ENCODE measurements at places on chromosomes 2 and 18.

DNA sequence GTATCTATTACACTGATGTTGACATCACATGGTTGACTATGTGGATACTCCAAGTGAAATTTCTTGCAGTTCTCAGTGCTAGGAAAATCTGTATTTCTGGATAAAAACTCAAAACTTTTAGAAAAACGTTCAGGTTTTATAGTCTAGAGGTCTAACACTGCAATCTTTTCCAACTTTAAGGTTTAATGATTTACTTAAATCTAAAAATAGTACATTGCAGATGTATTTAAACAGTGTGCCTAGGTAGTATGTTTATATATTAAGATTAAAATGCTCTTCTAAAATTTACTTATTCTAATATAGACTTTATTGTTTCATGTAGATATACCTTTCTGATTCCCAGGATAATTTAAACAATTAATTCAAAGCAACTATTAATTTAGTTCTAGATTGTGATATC, 98.3 kb downstream of the SH3YL1 start:
- no peak for DNase-seq

GRCh38 chr2:38505779-38506178, 96.9 kb downstream of the HNRNPLL start:
- DNase-seq = no peak

GRCh38 chr18:61201511-61201910, 131.7 kb upstream of the CDH20 start:
- no peak for DNase-seq

- no peak for DNase-seq
Measured at GRCh38 chr2:52639692-52640091, 1127.9 kb upstream of the CHAC2 start.

DNA sequence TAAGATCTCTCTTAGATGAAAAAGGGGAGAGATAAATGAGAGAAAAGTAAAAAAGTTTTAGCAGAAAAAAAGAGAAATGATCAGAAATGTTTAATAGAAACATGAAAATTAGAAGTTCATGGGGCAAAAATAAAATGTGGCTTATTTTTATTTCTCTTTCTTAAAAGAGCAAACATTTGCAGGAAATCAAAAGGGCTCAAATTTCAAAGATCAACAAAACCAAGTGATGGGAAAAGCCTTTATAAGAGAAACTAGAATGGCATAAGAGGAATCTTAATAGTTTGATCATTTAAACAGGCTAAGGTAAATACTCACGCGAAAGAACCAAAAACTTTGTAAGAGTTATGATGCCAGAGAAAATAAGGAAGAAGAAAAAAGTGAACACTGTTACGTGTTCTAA, 23.3 kb upstream of the DAW1 start:
- DNase-seq = no peak

DNA sequence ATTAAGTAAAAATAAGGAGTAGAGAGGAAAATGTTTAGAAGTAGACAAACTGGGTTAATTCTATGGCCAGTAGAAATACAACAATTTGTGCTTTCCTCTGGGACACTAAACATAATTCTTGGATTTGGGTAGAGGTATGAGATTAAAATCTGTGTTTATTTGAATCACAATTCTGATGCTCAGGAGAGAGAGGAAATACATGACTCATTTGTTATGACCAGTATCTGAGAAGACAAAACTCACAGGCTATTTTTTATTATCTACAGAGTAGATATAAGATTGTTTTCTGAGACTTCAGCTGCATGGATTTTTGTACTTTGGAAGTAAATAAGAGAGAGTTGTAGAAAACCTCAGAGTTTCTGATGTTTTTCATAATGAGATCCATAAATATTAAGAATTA, 315.7 kb upstream of the CWC22 start:
- no peak for DNase-seq

GRCh38 chr2:21123473-21124393, at the start of gene TDRD15:
Gene TDRD15 (plus strand): TSS chr2:21123968. CDS start chr2:21137468, 13,500 bp downstream.
- DNase-seq = no peak

DNA sequence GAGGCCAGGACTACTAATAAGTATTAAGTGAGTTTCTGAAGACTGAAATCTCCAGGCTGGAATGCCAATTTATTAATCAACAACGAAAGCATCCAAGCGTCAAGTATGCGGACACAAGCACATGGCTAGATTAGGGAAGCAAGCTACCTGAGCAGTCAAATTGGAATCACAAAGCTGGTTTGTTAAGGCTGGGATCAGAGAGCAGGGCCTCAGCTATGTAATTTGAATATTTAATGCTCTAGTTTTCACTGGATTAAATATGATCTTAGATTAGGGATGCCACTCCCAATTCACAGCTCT, 5.7 kb downstream of the CCL20 start:
- DNase-seq = no peak

GRCh38 chr2:5991305-5991968, 299.3 kb downstream of the SOX11 start:
- no peak for DNase-seq

DNA sequence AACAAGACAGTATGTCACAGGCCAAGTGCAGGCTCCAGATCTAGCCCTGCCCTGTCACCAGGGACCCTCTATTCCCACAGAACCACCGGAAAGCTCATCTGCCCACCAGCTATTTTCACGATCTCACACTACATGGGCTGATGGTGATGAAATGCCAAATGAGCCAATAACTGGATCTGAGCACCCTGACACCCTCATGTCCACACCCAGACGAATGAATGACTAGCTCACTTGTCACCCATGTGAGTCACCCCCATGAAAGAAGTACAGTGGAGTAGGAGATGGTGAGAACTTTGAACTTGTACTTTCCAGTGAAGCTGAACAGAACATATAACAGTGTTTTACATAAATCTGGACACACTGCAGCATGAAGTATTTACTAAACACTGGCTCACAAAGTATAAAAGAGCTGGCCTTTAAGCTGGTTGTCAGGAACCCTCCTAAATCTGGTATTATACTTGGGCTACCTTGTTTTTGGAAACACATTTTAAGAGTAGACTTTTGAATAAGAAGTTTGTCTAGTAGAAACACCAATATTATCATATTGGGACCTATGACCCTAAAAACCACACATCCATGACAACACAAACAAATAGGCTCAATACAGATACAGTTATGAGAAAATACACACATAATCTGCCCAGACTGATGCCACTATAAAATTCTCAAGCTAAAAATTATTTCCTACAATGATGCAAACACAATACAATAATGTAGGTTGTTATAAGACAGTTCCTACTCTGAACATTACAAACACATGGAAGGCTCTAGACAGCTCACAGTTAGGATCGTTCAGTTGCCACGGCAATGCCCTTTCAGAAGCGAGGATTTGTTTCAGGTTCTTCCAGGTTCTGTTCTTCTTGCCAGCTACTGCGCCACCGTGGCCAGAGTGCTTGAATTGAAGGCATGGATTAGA, 19.0 kb downstream of the INO80C start:
- DNase-seq = no peak

GRCh38 chr2:128514555-128514955, 195.9 kb upstream of the HS6ST1 start:
- DNase-seq = no peak

DNA sequence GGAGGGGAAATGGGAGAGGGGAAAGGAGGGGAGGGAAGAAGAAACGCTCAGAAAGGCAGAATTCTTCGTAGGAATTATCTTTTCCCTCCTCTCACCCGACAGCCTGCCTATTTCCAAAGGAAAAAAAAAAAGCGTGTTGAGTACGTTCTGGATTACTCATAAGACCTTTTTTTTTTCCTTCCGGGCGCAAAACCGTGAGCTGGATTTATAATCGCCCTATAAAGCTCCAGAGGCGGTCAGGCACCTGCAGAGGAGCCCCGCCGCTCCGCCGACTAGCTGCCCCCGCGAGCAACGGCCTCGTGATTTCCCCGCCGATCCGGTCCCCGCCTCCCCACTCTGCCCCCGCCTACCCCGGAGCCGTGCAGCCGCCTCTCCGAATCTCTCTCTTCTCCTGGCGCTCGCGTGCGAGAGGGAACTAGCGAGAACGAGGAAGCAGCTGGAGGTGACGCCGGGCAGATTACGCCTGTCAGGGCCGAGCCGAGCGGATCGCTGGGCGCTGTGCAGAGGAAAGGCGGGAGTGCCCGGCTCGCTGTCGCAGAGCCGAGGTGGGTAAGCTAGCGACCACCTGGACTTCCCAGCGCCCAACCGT, at the start of gene GAD1:
Gene GAD1 (plus strand): TSS at position 384 of the 589 bp plus-strand sequence. CDS start 1,705 bp downstream, outside the sequence.
- DNase-seq = peak; percentile 40

- no peak for DNase-seq
Measured at GRCh38 chr2:227853765-227854271, 17.6 kb upstream of the DAW1 start.

DNA sequence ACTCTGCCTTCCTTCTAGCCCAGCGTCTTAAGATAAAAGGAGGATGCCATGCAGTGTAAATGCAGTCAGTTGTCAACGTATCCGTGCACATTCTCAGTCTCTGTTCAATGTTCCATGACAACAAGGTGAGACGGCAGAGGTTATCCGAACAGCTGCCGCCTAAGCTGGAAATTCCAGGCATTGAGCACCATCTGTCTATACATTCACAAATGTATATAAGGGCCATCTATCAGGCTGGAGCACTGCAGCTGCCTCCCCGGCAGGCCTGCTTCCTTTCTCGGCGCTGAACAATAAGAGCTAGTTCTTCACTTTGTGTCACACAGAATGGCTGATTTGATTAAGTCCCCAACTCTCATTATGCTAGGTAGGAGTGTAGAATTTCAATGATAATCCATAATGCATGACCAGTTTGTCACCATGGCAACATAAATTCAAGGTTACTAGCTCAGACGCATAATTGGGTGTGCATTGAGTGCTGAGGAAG, 282.2 kb upstream of the SOX11 start:
- DNase-seq = no peak

GRCh38 chr2:124639524-124639923, 614.4 kb downstream of the CNTNAP5 start:
- DNase-seq = no peak

GRCh38 chr2:10151462-10151861, 28.9 kb downstream of the RRM2 start:
- no peak for DNase-seq

DNA sequence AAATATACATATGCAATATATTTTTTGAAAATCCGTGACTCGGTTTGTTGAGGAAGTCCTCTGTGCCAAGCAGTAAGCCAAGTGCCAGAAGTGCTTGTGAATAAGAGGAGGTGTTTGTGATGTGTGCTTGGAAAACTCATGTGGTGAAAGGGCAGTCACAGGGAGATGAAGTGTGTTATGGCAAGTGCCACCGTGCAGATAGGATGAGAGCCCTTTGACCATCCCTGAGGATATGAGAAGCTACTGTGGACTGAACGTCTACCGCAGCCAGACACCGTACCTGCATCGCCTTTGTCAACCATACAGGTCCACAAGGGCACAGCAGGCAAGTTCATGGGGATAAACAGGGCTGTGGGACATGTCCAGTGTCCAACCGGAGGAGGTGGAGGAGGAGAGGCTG, 288.9 kb upstream of the MYT1L start:
- no peak for DNase-seq

- no peak for DNase-seq
Measured at GRCh38 chr2:39099870-39100728, 20.8 kb downstream of the SOS1 start.

DNA sequence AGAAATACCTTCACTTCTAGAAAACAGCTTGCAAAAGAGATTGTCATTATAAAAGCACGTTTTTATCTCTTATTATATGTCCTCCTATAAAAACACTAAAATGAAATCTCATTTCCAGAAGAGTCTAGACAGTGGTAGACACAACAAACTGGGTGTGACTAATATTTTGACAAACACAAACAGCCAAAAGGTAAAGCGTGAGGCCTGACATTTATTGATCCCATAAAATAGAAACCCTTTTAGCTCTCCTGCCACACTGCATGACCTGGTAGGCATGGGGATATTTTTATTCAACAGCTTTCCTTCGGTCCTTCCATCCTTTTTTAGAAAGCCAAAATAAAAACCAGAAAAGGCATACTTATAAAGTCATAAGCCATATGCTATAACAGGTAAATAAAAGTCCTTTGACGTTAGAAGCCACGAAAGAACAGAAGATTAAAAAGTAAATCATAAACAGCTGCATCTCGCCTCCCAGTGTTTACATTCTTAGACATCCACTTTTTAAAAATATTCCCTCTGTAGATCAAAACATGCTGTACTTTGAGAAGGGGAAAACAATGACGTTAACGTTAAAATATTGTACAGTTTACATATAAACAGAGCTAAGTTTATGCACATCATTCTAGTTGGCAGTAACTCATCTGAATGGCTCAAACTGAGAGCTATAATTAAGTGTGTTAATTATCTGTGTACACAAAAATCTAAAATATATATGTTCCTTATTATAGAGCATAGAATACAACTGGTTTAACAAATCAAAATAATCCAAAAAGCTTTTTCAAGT, 44.6 kb downstream of the IRS1 start:
- DNase-seq = no peak

DNA sequence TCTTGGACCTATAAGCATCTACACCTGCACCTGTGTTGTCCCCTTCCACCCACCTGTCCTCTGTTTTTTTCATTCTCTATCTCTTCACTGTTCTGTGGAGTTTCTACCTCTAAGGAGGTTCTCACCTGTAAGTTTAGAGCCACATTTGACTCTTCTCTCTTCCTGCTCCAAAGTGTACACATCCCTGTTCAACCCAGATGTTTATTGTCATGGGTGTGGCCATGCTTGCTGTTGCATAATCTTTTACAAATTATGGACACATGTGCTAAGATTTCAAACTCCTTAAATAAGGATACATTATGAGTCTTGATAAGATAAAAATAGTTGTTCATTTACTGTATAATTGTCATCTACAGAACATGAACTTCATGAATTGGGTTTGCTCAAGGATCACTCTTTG, 27.6 kb downstream of the QPCT start:
- DNase-seq = no peak

- no peak for DNase-seq
Measured at GRCh38 chr18:22709288-22710060, 223.7 kb upstream of the RBBP8 start.

DNA sequence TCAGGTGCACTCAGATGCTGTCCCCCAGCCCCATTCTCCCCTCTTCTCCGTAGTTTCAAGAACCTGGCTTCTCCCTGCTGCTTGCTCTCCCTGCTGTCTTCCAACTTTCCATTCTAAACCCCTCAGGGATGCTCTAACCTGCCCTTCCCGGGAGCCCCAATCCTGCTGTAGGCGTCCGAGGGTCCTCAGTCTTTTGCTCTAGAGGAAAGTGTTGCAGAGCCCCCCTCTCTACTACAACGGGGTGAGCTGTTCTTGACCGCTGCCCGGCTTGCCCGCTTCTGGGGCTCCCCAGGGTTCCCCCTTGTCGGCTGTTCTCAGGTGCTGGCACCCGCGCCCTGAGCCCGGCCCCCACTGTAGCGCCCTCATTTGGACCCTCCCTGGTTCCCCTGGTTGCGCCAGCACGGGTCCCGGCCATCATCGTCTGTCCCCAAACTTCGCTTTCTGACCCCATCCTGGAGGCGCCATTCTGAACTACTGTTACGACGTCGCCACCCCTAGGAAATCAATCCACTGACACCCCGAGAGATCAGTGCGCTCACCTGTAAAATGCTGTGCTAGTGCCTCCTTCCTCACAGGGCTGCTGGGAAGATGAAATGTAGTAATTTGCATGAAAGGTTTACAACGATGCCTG, 31.9 kb upstream of the REG3G start:
- DNase-seq = no peak

DNA sequence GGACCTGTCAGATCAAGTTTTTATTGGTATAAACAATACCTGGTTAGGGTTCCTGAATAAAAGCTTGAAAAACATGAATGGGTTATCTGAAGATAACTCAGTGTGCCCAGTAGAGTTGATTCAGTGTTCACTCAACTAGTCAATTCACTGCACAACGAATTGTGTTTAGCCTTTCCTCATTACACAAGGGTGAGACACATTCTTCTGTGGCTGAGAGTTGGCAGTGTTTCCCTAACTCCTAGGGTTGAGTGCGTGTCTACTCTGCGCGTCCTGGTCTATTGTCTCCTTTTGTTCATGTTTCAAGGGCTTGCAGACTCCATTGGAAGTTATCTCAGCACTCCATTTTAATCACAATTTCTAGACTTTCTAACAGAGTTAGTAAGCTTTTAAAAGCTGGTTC, 32.8 kb upstream of the TMEM178A start:
- DNase-seq = no peak
